ENCODE measurements at places on chromosomes 1 and 21.

DNA sequence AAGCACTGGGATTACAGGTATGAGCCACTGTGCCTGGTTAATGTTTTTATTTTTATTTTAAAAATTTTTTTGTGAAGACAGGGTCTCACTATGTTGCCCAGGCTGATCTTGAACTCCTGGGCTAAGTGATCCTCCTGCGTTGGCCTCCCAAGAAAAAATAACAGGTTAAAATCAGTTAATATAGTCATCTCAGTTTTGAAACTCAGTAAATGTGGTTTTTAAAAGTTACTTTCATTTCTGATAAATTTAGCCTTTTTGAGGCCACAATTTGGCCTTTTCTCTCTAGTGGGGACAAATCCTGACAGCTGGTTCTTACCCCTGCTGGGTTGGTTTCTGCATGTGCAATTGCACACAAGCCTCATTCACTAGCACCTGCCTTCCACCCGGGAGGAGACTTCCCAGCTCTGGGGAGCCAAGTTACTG is 13.3 kb downstream of the PMF1 start:
- DNase-seq: no peak

GRCh38 chr1:26578167-26578566 is 48.6 kb downstream of the RPS6KA1 start:
- DNase-seq: no peak

GRCh38 chr1:168572633-168573032 is 3.8 kb upstream of the XCL1 start:
- no peak for DNase-seq

GRCh38 chr1:19450811-19451515 is 34.4 kb downstream of the CAPZB start:
- no peak for DNase-seq

GRCh38 chr1:230212405-230212936 is 145.4 kb downstream of the GALNT2 start:
- no peak for DNase-seq
